ENCODE measurements at places on chromosomes 5 and 9.

- DNase-seq = peak; percentile 10
Observed at GRCh38 chr5:61280205-61280604, 51.9 kb upstream of the ZSWIM6 start.

DNA sequence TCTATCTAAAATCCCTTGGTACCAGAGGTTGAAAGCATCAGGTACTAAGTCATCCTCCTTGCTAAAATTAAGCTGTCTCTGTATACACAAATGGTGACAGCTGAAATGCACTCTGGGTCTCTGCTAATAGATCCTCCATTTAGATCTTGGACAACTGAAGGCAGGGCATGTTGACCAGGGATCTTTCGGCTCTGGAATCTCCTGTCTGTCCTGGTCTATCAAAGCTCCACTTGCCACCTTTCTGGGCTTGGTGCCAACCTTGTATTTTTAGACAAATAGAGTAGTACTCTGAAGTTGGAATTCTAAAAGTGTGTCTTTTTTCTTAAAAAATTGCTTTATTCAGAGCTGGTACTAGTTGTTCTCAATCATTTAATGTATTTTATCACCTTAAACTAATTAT is 135.2 kb upstream of the HMHB1 start:
- DNase-seq = no peak

DNA sequence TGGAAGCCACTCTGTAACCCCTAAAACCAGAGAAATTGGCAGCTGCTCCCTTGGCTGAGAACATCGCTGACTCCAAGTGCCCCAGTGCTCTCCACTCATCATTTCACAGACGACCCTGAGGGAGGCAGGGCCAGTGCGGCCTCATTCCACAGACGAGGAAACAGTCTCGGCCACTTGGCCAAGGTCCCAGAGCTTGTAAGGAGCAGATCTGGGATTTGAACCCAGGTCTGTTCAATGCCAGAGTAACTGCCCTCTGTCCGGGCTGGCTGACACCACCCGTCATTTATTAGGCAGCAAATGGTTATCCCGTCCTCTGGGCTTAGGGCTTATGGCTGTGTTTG is 19.9 kb upstream of the IER5L start:
- DNase-seq = no peak

DNA sequence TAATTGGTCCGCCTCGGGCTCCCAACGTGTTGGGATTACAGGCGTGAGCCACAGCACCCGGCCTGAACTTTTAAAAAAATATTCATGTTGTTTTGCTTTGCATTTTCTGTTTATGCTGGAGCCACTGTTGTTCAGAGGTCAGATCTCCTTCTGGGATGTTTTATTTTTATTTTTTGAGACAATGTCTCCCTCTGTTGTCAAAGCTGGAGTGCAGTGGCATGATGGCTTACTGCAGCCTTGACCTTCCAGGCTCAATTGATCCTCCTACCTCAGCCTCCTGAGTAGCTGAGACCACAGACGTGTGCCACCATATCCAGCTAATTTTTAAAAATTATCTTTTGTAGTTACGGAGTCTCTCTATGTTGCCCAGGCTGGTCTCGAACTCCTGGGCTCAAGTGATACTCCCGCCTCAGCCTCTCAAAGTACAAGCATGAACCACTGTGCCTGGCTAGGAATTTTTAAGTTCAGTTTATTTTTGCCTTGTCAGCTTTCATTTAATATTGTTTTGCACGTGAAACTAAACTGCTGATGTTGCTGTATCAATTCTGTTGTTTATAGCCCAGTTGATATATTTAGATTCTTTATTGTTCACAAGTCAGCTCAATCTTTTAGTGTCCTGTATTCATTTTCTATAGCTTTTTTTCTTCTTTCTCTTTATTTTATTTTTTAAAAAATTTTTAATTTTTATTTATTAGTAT is 13.7 kb downstream of the TMEFF1 start:
- DNase-seq = no peak

GRCh38 chr5:126301056-126301455 is 122.2 kb upstream of the GRAMD2B start:
- DNase-seq = no peak

GRCh38 chr5:67887748-67888161 is 327.8 kb upstream of the PIK3R1 start:
- DNase-seq = no peak

GRCh38 chr9:68974431-68974830 is 39.5 kb downstream of the PRKACG start:
- DNase-seq = no peak

GRCh38 chr5:147818290-147818689 is 13.2 kb downstream of the SPINK1 start:
- no peak for DNase-seq

DNA sequence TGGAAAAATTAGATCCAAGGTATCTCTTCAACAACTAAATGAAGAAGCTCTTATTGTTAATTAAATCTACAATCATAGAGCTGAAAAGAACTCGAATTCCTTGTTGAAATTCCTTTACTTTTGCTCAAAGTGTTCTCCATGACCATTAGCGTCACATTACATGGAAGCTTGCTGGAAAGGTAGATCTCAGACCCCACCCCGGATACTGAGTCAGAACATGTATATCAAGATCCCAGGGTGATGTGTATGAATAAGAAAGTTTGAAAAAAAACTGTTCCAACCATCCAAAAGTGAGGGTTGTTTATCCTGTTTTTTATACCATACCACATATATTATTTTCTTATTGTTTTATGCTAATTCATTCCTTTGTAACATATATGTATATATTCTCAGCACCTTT is 237.1 kb upstream of the PUM3 start:
- no peak for DNase-seq

DNA sequence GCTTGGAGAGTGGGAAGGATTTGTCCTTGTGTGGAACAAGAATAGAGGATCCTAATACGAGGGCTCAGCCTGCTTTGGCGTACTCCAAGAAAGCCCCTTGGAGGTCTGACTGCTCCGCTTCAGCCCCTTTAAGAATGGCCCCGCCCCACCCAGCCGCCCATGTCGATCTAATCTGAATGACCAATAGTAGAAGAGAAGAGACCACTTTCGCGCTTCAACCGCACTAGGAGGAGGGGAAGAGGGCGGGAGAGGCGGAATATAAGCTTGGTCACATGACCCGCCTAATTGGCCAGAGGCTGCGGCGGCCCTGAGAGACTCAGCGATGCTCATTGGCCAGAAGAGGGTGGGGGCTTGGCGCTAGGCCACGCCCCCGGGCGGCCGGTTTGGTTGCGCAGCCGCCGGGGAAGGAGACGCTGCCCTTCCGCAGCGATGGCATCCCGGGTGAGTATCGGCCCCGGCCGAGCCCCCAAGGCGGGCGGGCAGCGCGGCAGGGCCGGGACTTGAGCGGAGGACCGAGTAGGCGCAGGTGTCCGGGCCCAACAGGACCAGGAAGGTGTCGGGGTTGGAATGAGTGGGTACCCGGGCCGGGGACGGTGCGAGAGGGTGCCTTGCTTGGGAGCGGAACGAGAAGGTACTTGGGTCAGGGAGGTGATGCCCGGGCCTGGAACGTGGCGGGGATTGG is at the start of gene MIGA2:
MIGA2 (plus strand) TSS at position 386 of the 682 bp plus-strand sequence. CDS start 3,969 bp downstream, outside the sequence.
- DNase-seq = peak; percentile 99

DNA sequence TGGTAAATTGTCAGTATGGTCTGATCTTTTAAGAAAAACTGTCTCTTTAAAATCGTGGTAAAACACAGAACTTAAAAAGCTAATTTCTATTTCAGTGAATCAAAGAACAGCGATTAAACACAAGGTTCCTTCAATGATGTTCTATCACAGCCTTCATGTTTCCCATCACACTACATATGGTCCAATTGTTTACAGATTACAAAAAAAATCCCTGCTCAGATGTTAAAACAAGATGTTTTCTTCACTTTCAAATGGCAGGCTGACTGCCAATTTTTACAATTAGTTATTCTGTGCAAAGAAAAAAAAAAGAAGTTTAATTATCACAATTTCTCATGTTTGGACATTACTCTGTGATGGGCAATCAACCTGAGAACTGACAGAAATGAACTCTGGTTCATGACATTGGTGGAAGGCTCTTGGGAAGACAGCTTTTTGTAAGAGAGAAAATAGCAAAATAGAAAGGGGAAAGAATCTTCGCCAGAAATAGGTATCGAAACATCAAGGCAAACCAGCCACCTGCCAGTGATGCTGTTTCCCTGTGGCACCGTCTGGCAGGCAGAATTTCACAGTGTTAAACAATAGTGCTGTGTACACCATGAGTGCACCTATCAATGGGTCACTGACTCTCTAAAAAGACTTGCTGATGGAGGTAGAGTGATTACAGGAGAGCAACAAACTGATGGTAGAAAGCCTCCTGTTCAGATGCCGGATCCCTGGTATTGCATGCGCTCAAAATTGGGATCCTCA is 1020.0 kb upstream of the ARRDC3 start:
- no peak for DNase-seq

DNA sequence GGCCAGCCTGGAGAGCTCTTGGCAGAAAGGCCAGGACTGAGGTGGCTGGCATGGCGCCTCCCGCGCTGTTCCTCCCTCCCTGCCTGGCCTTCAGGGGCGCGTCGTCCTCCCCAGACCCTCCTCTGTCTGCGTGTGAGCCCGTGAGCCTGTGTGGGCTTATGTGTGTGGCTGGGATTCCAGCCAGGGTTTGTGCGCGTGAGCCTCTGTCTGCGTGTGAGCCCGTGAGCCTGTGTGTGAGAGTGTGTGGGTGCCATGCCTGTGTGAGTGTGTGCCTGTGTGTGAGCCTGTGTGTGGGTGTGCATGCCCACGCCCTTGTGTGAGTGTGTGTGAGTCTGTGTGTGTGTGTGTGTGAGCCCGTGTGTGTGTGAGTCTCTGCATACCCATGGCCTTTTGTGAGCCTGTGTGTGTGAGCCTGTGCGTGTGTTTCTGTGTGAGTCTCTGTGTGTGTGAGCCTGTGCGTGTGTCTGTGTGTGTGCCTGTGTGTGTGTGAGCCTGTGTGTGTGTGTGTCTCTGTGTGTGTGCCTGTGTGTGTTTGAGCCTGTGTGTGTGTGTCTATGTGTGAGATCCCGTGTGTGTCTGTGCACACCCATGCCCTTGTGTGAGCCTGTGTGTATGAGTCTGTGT is 13.0 kb downstream of the RXRA start:
- DNase-seq = no peak

- DNase-seq = no peak
Observed at GRCh38 chr5:132263548-132264261, 6.2 kb downstream of the PDLIM4 start.

DNA sequence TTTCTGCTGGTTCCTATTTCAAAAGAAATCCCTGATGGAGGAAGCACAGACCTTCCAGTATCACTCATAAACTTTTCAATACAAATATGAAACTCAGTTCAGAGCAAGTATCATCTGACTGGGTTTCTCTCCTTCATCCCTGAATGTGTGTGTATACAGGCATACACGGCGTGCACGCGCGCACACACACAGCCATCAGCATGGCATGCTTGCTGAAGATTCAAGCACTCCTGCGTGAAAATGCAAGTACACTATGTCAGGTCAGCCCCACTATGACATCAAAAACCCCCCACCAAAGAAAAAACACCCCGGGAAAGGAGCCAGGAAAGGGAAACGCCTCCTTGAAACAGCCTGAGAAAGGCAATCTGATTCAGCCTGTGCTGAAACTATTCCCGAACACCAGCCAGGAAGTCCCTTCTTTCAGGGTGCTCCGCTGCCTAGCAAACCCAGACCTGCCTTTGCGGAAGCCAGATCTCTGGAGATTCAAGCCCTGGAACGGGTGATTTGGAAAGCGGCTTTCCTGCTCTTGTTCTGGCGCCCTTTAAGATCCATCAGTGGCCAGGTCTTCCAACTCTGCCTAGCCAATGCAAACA is 831 bp downstream of the KLHL3 start:
- no peak for DNase-seq

DNA sequence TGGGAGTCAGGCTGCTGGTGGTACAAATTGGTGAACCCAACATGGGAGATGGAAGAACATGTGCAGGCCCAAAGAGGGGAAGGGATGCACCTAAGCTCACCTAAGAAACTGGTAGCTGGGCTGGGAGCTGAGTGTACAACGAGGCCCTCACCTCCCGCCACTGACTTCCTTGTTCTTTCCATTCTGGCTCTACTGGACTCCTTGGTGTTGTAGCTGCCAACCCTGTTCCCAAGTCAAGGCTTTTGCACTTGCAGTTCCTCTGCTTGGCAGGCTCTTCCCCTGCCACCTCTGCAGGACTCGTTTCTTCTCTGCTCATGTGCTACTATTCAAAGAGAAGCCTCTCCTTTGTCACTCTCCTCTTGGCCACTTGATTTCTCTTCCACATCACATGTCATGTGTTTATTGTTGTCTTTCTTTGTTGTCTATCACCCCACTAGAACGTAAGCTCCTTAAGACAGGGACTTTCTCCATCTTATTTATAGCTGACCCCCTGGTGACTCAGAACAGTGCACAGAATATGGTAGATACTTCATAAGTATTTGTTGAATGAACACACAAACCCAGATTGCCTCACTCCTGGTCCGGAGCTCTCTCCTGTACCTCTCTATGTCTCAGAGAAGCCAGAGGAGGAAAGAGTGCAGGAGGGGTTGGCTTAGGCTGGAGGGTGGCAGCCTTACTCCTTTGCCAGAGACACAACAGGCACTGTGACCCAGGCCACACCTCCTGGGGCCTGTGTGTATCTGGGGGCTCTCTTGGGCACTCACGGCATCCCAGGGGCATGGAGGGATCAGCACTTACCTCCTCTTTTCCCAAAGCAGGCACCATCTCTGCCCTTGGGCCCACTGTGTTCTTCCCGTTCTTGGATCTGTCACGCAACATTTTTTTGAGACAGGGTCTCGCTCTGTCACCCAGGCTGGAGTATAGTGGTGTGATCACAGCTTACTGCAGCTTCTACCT is 5.2 kb upstream of the SPINK4 start:
- DNase-seq = no peak

GRCh38 chr9:82404196-82404870 is 415.8 kb downstream of the SPATA31D1 start:
- no peak for DNase-seq

GRCh38 chr5:125043781-125044391 is 297.4 kb upstream of the ZNF608 start:
- DNase-seq = no peak

- DNase-seq = no peak
Observed at GRCh38 chr5:96478983-96479382, 45.9 kb upstream of the PCSK1 start.

DNA sequence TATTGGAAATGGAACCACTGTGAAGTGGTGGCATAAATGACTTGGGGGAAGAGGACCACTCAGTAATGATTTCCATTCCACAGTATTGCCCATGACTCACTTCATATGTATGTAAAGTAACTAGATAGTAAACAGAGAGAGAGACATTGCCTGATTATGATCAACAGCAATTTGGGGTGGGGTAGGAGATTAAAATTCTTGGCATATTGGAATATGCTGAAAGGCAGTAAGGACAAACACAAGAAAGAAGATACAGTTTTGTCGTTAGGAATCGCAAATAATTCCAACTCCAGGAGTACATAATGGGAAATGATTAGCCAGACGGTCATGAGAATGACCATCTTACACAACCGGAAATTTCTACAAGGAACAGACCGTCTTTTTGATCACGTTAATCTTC is 1.5 kb upstream of the HMGCS1 start:
- DNase-seq = no peak
